ENCODE measurements at places on chromosomes 5 and 9.

DNA sequence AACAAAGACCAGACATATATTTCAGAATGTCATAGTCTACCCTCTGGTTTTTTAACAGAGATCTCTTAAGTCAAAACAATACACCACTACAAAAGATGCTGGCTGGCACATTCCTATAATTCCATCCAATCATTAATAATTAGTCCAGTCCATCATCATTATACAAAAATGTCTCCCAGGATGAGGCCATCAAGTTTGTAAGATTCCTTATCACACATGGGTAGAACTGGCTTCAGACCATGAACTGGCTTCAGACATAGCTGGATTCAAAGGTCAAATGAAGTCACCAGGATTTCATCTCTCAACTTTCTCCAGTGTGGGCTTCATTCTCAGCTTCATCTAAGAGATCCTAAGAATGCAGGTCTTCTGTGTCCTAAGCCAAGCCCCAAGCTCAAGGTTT lies 147.1 kb downstream of the ENC1 start:
- DNase-seq: no peak

GRCh38 chr5:180166176-180166575 lies 42.8 kb downstream of the RASGEF1C start:
- DNase-seq: no peak

GRCh38 chr9:129550199-129550839 lies 70.6 kb downstream of the C9orf50 start:
- DNase-seq: no peak

DNA sequence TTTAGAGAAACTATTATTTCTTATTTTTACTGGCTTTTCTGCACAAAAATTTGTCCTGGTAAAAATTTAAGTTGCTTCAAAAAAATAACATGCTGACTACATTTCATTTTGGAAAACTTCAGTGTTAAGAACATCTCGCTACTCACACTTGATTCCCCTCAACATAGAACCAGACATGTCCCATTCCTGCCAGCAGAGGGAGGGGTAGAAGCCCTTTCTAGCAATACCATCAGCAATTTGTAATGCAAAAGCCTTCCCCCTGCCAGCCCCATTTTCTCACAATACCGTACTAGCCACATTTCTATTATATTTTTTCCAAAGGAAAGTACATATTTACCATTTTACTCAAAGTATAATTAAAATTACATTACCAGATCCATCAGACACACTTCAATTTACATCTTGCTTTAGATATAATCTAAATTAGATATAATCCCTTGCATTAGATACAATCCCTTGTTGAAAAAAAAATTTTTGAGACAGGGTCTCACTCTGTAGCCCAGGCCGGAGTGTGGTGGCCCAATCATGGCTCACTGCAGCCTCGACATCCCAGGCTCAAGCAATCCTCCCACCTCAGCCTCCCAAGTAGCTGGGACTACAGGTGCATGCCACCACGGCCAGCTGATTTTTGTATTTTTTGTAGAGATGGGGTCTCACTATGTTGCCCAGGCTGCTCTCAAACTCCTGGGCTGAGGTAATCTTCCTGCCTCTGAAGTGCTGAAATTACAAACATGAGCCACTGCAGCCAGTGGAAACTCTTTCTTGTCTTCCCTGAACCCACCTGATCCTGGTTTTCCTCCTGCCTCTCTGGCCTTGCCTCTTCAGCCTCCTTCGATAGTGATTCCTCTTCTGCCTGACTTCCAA lies 39.6 kb upstream of the IDNK start:
- peak; percentile 45 for DNase-seq

DNA sequence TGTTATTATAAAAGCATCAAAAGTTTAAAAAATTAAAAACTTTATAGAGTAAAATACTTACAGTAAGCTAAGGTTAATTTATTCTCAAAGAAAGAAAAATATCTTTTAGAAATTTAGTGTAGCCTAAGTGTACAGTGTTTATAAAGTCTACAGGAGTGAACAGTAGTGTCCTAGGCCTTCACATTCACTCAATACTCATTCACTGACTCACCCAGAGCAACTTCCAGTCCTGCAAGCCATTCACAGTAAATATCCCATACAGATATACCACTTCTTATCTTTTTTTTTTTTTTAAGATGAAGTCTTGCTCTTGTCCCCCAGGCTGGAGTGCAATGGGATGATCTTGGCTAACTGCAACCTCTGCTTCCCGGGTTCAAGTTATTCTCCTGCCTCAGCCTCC lies 73.1 kb upstream of the FST start:
- DNase-seq: no peak

DNA sequence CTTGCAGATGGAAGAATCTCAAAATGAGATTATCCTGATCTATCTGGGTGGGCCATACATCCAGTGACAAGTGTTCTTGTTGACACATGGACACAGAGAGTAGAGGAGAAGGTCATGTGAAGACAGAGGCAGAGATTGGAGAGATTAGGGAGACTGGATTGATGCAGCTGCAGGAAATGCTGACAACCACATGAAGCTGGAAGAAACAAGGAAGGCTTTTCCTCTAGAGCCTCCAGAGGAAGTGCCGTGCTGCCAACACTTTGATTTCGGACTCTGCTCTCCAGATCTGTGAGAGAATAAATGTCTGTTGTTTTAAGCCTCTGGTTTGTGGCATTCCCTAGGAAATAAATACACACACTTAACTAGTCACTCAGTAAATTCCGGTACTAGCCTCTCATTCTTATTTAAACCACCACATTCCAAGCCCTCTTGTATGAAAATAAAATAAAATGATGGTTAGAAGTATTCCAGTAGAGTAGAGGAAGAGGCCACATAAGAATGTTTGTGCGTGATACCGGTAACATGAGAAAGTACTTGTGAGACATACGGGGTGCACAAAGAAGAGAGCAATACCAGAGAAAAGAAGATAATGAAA lies 110.9 kb upstream of the DMAC1 start:
- no peak for DNase-seq

- no peak for DNase-seq
Observed at GRCh38 chr5:87394411-87395165, 18.1 kb downstream of the CCNH start.

DNA sequence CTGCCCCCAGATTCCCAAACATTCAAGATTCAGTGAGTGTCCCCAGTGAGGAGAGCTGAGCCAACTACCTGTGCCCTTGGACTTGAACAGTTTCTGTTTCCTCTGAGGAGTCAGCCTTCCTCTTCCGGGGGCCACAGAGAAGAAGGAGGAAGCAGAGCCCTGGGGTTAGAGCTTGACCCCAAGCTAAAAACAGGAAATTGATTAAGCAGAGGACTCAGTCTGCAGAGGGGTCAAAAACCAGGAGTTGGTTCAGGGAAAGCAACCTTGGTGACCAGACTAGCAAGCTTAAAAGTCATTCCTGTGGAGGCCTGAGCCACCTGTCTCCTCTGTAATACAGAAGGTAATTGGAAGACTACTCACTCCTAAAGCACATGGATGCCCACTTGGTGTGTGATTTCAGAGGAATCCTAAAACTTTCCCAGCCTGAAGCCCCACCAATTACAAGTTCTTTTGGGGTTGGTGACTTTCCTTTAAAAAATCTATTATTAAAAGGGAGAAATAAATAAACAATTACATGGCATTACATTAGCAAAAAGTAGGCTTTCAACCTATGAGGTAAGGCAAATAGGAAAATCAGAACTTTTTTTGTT lies 64.2 kb upstream of the SELENOP start:
- peak; percentile 5 for DNase-seq

DNA sequence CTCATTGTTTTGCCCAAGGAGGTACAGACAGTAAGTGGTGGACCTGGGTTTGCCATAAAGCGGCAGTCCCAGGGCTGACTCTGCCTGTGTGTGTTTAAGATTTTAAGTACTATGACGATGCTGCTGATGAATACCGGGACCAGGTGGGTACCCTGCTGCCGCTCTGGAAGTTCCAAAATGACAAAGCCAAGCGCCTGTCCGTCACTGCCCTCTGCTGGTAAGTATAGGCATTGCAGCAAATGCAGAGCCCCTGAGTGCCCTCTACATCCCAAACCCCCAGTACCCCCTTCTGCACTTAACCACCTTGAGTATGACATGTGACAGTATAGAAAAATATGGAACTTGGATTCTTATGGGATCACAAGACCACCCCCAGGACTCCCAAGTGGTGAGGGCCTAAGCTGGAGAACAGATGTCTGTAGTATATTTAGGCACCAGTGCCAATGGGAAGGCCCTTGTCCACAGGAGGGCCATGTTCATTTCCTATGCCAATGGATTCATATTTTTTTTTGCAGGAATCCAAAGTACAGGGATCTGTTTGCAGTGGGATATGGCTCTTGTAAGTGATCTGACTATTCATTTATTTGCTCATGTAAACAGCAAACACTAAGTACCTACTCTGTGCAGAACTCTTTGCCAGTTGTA lies 22.0 kb downstream of the ENHO start:
- peak; percentile 74 for DNase-seq

- DNase-seq: no peak
Observed at GRCh38 chr9:125513668-125514413, 193.2 kb downstream of the MAPKAP1 start.

DNA sequence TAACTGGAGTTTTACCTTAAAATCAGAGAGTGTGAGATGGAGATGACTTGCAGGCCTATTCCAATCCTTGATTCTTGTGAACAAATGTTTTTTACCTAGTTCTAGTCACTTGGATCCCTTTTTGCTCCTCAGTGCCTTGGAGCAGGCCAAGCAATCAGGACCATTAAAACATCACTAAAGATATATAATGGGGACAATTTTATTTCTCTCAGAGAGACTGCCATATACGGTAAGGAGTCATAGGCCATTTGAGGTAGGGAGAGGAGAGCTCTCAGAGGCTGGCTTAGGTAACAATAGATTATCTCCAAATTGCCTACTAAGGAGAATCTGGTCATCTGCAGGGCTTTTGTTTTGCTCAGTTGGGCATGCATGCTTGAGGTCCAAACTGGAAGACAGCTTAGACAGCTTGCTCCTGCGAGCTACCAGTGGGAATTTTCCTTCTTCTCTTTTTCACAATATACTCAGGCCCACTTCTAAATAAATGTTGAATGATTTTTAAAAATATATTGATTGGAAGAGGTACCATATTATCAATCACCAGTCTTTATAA lies 44.0 kb downstream of the FREM1 start:
- no peak for DNase-seq

- no peak for DNase-seq
Observed at GRCh38 chr9:92639124-92639523, 30.8 kb downstream of the IPPK start.

- DNase-seq: no peak
Observed at GRCh38 chr9:34200092-34200491, 21.2 kb downstream of the UBAP1 start.

DNA sequence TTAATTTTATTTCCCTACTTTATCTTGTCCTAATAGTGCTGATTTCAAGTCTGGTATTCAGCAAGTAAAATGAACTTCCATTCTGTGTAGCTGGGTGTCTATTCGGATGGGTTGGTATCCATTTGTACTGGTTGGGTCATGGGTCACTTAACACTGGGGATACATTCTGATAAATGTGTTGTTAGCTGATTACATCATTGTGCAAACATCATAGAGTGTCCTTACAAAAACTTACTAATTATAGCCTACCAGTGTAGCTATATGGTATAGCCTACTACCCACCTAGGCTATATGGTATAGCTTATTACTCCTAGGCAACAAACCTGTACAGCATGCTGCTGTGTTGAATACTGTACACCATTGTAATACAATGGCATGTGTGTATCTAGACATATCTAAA lies 1373.7 kb upstream of the DMAC1 start:
- no peak for DNase-seq

DNA sequence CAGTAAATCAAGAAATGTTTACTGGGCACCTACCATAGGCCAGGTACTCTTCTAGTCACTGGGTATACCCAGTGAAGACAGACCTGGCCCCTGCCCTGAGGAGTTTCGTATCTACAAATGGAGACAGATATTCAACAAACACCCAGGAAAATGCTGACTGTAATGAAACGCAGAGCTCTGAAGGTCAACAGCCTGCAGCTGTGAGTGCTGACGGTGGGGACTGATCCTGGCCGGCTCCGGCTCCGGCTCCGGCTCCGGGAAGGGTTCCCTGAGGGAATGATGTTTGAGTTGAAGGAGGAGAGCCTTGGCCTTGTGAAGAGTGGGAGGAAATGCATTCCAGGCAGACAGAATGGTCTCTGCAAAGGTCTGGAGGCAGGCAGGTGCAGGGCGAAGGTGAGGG lies 23.1 kb downstream of the FGFR4 start:
- no peak for DNase-seq

- DNase-seq: no peak
Observed at GRCh38 chr9:113462781-113463286, 693 bp upstream of the RGS3 start.

DNA sequence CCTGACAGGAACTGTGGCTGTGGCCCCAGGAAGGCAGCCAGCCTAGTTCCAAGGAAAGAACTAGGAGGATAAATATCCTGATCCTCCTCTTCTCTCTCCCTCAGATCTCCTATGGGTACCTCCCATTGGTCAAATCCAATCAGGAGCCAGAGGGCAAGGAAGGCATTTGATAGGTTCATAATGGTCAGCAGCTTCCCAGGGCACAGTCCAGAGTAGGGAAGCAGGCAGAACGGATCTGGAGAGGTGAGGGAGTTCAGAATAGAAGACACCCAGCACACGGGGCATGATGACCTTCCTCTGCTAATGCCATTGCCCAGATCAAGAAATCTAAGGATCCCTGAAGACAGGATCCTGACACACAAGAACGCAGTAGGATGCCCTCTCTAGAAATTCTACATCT lies 8.6 kb downstream of the ABLIM3 start:
- DNase-seq: no peak

DNA sequence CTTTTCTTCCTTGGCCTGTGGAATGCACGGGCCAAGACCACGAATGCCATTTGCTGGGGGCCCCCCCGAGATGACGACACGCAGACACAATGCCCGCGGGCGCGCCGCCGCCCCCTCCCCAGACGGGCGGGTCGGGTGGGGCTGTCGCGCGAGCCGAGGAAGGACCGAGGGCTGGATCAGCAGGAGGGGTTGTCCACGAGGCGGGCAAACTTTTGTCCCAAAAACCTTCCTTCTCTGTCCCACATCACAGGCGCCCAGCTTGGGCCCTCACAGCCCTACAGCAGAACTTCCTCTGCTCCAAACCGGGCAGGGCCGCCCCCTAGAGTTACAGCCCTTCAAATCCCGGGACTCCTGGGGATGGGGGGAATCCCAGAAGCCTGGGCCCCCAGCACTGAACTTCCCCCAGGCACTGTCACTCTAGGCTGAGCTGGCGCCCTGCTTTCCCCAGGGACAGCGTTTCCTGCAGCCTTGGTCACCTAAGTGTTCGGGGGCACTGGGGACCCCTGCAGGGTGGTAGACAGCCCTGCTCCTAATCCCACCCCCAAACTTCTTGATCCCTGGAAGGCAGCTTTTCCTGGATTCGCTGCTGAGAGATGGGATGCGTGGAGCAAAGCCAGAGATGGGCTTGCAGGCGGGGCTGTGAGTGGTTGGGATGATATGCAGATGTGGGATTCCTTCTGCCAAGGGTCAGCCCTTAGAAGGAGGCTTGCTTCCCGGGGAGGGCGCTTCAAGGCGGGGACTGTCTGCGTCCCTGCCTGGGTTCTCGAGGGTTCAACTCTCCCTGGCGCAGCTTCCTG lies 980 bp downstream of the COL5A1 start:
- DNase-seq: no peak

DNA sequence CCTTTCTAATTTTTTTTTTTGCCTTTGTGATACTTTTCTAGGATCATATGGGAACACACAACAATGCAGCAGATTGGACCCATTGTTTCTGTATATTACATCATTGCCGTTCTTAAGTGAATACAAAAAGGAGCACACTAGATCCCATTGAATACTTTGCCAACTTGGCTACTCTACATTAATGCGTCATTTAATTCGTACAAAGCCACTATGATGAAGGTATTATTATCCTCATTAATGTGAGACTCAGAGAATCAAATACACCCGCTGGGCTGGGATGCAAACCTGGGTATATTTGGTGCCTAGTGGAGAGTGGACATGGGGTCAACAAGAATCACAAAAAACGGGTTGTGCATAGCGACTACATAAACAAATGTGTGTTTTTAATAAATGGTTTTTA lies 31.9 kb downstream of the OR2K2 start:
- DNase-seq: no peak
